ENCODE measurements at places on chromosomes 6 and 20.

DNA sequence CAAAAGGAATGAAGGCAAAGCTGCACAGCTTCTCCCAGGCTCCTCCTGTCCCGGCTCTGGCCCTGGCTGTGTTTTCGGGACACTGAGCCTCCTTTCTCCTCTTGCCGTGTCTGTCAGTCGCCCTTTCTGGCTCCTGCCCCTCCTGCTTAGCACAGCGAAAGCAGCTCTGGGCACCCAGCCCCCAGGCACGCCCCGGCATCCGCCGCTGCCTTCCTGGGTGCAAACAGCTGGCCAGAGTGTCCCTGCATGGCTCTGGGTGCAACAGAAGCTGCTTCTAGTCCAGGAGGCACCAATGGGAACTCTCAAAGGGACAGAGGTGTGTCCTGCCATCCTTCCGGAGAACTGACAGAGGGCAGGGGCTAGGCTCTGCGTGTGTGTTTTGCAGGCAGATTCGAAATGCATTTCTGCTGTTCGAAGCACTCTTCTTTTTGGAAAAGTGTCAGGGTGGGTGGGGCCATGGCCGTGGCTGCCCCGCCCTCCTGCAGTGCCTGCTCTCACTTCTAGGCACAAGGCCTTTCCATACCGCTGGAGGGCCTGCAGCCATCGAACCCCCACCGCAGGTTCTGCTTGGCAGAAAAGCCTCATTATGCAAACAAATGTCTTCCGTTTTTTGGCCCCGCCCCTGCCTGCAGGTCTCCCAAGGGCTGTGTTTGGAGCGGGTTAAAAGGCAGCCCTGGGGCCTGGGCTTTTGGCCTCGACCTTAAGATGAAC lies 15.5 kb downstream of the COL9A3 start:
- DNase-seq, result no peak

GRCh38 chr6:20417819-20418218 lies 16.1 kb downstream of the E2F3 start:
- no peak for DNase-seq

- DNase-seq, result no peak
Measured at GRCh38 chr6:1612974-1613306, 3.2 kb downstream of the FOXC1 start.

GRCh38 chr6:39840781-39841180 lies 48.6 kb downstream of the DAAM2 start:
- DNase-seq, result no peak

DNA sequence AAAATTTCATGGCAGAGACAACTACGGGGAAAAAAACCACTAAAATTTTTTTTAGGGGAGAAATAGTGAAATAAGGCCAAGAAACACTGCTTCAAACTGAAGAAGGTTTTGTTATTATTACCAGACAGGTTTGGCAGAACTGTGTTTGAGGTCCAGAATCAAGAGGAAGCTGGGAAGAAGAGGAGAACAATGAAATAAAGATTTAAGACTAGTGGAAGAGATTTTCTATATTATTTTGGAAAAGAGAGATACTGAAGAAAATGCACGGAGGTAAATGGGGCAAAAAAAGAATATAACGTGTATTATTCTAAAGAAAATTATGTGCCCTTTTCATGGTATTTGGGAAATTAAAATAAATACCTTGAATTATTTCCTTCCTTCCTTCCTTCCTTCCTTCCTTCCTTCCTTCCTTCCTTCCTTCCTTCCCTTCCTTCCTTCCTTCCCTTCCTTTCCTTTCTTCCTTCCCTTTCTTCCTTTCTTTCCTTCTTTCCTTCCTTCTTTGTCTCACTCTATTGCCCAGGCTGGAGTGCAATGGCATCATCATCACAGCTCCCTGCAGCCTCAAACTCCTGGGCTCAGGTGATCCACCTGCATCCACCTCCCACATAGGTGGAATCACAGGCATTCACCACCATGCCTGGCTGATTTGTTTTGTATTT lies 124.3 kb downstream of the GJA1 start:
- DNase-seq, result no peak

DNA sequence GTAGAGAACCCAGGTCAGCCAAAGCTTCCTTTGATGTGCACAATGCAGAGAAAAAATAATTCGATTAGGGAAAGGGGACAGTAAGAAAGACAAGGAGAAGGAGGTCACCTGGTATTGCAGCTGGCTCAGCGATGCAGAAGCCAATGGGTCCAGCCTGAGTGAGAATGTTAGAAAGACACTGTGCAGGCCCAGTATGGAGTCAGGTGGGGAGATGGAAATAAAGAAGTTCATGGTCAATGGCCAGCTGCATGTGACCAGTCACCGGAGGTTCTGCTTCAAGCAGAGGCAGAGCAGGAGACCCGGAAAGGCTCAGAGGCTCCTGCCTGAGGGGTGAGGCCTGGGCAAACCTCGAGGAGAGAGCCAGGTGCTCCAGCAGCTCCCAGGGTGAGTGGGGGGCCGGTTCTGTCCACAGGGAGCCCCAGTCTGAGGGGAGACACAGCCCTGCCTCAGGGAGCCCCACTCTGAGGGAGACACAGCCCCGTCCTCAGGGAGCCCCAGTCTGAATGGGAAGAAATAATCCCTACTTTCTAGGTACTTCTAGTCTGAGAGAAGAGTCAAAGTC lies 51.3 kb downstream of the LRFN2 start:
- no peak for DNase-seq

Data from iPS DF 6.9 (cell line).